ENCODE measurements at places on chromosomes 2 and 18.

GRCh38 chr2:18791172-18791797 lies 201.9 kb upstream of the NT5C1B start:
- no peak for DNase-seq

GRCh38 chr2:202612145-202612544 lies 22.6 kb upstream of the FAM117B start:
- DNase-seq: no peak

- DNase-seq: no peak
These were observed 318.3 kb upstream of the RAB12 start for GRCh38 chr18:8290913-8291312.

DNA sequence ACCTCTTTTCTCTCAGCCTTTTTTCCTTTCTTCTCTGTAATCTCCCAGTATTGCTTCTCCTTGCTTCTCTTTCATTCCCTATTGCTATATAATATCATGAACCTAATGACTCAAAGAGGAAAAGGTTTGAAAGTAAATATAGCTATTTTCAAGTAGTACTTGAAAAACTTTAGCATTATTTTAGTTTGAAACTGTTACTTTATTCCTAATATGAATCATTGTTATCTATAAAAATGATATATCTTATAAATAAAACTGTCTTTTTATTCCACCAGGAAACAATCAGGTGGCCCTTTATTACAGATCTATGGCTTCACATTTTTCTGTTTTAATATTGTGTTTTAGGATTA lies 311 bp upstream of the SCN1A start:
- DNase-seq: no peak

GRCh38 chr2:171391532-171391931 lies 42.3 kb downstream of the METTL8 start:
- DNase-seq: no peak

GRCh38 chr2:82789851-82790205 lies 1669.3 kb downstream of the SUCLG1 start:
- DNase-seq: no peak

DNA sequence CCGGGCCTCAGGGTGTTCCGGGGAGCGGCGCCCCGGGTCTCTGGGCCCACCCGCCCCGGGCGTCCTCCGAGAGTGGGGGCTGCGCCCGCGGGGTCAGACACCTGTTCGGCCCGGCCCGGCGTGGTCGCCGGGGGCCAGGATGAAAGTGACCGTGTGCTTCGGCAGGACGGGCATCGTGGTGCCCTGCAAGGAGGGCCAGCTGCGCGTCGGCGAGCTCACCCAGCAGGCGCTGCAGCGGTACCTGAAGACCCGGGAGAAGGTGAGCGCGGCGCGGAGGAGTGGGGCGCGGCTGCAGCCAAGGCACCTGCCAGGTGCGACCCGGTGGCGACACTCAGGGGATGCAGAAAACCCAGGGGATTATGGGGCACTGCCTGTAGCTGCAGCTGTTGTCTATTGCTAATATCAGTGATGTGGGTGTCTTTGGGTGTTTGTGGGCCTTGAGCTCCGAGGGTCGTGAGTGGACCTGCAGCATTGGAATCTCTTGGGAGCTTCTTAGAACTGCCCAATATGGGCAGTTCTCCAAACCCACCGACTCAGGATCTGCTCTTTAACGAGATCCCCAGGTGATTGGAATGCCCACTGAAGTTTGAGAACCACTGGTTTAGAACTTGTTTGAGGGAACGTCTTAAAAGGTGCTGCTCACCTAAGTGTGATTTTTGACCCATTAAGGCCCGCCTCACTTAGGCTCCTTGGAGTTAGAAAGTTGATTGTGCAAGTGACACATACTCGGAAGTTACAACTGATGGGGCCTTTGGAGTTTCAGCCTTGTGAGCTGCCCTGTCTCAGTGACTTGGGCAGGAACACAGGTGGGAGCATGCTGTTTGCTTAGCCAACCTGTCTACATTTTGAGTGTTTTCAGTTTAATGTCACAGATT lies 823 bp downstream of the PARD3B start:
- DNase-seq: no peak

DNA sequence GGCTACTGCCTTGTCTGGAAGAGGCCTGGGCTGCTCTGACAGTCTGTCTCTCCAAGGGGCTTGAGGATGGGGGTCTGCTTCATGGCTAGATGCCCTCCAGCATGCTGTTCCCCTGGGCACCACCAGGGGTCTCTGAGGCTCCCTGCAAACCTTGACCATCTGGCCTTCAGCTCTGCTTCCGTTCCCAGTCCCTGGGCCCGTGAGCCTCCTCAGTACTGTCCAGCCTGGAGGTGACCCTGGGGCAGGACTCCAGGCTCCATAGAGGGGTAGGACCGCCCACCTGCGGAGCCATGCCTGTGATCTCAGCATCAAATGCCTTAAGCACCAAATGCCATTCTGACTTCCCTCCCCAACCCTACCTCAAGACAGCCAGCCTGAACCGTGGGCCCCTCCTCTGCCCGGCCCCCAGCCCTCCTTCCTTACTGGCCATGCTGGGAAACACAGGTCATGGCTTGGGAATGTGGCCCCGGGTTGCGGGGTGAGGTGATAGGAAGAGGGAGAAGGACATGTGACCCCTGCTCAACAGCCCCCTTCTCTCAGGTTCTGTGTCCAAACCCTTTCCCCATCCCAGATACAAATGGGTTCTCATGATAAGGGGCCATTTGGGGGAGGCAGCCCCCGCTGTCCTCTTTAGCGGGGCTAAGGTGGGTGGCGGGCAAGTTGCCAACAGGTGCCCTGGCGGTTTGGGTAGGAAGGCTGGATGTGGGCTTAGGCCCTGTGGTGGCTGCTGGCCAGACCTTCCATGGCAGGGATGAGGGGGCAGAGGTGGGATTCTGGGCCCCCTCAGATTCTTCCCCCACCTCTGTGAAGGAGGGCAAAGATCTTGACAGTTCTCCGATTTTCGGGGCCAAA lies 25.0 kb downstream of the SPEG start:
- peak; percentile 23 for DNase-seq

DNA sequence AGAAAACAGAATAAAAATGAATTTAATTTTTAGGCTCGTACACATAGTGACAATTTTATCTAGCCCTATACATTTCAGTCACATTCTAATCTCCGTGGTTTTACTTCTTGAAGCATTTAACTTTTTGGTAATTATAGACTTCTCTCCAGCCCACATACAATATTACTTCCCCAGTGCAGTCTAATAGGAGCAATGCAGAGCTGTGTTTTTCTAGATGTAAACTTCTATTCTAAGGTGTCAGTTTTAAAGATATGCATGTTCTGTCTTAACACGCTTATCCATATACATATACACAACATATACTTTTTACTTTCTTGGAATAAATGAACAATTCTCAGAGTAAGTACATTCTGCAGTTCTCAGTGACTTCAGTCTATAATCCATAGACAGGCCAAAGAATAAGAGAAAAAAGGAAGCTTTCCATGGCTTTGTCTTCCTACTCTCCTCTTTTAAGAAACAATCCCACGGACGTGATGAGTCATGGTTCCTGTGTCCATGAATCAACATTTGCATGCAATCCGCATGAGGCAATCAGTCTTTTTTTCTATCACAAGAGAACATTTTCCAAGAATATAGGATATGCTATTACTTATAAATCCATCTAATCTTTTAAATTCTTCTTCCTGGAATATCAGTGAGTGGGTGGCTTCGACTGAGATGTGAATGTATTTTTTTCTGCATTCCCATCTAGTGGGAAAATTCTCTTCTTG lies 42.8 kb downstream of the CCDC102B start:
- no peak for DNase-seq

DNA sequence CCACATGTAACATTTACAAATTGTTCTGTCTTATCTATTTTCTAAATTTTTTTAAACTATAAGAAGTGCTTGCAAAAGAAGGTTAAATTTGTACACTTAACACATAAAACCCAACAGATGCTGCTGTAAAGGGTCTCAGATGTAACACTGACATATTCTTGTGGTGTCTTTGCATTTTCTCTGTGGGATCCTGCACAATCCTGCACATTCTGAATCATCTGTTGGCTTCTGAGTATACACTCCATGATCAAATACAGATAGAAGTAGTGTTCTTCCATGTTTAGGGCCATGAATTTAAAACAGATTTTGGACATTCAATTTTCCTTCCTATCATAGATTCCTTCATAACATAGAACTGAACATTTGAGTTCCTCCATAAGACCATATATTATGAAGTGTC lies 89.0 kb downstream of the SPRED2 start:
- no peak for DNase-seq

DNA sequence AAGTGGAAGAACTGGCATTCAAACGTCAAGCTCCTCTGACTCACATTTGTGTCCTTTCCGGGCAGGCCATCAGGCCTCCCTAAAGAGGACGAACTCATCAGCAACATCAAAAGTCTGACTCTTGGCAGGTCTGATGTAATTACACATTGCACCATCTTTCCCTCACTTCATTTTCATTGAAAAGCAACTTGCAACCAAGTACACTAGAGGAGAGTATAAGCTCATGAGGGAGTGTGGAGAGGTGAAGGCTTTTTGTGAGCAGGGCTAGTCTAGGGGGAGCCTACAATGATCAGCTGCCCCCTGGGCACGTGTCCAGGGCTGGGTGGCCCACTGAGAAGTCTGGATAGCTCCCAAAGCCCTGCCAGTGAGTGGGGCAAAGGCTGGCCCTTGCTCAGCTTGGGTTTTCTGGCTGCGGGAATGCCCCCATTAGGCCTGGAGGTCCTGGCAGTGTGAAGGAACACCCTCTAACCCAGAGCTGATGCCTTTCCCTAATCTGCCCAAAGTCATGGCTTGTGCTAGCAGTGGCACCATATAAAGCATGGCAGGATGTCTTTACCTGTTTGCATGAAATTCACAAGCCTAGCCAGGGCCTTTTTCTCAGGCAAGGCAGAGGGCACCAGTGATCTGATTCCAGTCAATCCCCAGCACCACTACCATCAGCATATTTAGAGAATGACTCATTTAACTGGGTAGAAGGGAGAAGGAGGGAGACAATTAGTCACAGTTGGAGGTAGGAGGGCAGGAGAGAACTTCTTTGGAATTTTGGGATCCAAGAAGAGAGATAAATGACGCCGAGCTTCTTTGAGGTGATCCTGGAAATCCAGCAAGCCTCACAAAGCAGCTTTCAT lies 8.5 kb upstream of the DAW1 start:
- no peak for DNase-seq

DNA sequence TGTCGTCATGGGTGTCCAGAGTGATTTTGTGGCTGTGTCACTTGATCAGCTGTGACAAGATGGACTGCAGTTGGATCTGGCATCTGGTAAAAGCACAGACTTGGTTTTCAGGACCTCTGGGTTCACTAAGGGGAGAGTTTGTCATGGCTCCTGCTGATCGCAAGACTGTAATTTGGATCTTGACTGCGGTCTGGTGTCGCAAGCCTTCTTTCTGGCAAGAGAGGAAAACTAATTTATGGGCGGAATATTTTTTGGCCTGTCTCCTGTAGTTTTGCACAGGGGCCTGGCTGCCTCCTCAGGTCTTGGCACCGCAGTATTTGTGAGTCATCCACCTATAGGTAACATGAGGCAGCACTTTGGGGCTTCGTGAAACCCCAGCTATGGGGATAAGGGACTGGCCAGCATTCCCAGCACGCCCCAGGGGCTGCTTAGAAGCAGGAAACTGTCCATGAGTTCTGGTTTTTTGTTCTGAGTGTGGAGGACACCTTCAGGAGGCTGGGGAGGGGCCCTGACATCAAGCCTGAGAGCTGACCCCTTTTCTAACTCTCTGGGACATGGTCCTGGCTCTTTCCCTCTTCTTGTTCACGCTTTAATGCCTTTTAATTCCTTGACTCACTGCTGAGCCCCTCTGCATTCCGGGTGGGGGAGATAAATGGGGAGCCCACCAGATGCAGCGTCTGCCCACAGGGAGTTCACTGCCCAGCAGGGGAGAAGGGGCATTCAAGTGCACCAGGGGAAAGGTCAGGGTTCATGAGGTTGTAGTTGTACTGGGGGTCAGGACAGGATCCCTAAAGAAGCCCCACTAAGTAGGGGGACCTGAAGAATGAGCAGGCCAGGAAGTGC lies 12.2 kb downstream of the SH3BP4 start:
- DNase-seq: no peak

GRCh38 chr2:85858841-85859240 lies 29.9 kb downstream of the ST3GAL5 start:
- no peak for DNase-seq

DNA sequence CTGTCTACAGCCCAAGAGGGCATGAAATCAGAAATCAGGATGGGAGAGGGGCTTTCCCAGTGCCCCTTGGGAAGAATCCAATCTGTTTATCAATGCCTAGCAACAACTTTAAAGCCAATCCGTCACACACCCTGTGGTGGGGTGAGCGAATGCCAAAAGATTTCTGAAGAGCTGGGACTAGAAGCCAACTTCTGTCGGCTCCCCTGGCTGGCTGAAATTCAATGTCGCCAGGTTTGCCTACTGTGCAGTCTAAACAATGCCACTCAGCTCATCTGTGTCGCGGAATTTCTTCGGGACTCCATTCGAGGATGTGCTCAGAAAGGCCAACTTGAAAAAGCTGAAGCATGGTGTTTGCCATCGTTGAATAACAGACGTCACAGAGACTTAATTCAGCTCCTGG lies 31.5 kb upstream of the NCKAP5 start:
- no peak for DNase-seq

All from activated CD4-positive, alpha-beta T cell treated with anti-CD3 and anti-CD28 coated beads, Interleukin-2, amount 50 U/mL, for 24 hours (primary cell).